Upper lobe of left lung (tissue), 6 donors: ENCODE measurements at places on chromosomes 4 and X.

- DNase-seq, result no peak
Observed at GRCh38 chrX:37846141-37846540, 1.2 kb downstream of the DYNLT3 start.

- no peak for DNase-seq
Observed at GRCh38 chrX:31217084-31217483, 145.2 kb upstream of the FTHL17 start.

GRCh38 chr4:92641409-92641808, 337.6 kb downstream of the GRID2 start:
- DNase-seq, result no peak

- DNase-seq, result no peak
Observed at GRCh38 chr4:91198951-91199350, 1071.8 kb downstream of the CCSER1 start.

- DNase-seq, result no peak
Observed at GRCh38 chr4:174713821-174714220, 115.2 kb downstream of the GLRA3 start.

- DNase-seq, result no peak
Observed at GRCh38 chrX:14712096-14712495, 160.8 kb downstream of the FANCB start.

GRCh38 chr4:88277711-88278225, 6.6 kb downstream of the PPM1K start:
- no peak for DNase-seq

DNA sequence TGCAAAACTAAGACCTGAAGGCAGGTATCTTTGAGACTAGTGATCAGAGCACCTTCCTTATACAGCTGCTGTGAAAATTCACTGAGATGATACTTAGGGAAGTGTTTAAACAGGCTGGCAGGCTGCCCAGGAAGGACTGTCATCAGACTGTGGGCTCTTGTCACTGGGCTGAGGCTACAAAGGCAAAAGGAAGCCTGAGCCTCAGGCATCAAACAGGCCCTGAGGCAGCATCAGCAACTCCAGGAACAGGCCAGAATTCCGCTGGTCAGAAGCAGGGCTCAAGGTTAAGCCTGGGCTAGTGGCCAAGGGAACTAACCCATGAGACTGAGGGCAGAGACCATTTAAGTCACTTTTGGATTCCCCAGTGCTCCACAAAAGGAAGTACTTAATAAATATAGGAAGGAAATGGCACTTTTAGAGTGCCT, 12.8 kb downstream of the PJA1 start:
- no peak for DNase-seq

DNA sequence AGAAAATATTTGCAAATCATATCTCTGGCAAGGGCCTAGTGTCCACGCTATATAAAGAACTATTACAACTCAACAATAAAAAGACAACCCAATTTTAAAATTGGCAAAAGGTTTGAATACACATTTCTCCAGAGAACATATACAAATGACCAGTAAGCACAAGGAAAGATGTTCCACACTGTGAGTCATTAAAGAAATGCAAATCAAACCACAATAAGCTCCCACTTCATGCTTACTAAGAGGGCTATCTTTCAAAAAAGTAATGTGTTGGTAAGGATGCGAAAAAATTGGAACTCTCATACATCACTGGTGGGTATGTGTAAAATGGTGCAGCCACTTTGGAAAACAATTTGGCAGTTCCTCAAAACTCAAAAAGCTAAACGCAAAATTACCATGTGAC, 884.0 kb upstream of the INTU start:
- no peak for DNase-seq

- DNase-seq, result no peak
Observed at GRCh38 chr4:150229520-150229919, 151.3 kb downstream of the DCLK2 start.

DNA sequence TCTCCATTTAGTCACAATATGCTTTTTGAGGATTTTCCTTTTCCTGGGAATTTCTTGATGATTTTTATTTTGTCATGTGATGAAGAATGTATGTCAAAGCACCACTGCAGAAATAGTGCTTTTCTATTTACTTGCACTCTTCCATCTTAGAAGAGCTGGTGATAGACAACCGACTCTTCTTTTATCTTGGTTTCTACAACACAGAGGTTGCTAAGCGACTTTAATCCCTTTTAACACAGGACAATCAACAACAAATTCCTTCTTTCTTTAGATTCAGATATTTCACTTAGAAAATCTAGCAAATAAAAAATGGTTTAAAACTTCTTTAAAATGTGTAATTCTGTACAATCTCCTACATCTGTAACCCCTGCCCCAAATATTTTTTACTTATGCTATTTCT, 34.6 kb downstream of the TET2 start:
- DNase-seq, result no peak

DNA sequence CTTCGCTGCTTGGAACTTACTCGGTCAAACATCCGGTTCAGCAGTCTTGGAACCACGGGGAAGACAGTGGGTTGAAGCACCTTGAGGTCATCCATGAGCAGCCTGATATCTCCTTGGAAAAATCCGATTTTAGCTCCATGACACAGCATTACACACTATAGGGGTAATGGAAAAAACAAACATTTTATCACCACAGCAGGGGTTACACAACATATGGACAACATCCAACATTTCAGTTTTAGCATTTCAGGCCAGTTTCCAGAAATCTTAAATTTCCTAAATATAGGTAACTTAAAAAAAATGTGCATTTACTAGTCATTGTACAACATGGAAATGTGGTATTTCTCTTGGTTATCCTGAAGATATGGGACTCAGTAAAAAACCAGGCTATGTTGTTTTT, 34.4 kb upstream of the CENPU start:
- no peak for DNase-seq
